Neuronal stem cell (in vitro differentiated cells): ENCODE measurements at places on chromosomes 12 and 14.

DNA sequence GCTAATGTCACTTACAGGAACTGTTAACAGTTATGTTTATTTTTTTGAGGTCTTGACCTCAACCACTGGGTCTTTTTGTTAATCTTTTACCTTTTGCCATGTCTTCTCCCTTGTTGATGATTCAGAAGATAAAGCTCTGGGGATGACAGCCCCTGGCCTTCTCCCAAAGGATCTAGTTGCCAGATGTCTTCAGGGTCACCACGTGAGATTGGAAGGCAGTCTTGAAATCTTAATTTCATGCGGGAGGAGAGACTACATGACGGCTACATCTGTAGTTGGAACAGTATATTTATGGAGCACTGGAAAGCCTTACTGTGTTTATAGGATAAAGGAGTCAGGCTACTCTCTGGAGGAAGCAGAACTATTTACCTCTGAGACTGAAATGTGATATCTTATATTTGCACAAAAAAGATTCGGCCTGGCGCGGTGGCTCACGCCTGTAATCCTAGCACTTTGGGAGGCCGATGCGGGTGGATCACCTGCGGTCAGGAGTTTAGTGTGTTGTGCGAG is 5.6 kb downstream of the MLEC start:
- no peak for DNase-seq

DNA sequence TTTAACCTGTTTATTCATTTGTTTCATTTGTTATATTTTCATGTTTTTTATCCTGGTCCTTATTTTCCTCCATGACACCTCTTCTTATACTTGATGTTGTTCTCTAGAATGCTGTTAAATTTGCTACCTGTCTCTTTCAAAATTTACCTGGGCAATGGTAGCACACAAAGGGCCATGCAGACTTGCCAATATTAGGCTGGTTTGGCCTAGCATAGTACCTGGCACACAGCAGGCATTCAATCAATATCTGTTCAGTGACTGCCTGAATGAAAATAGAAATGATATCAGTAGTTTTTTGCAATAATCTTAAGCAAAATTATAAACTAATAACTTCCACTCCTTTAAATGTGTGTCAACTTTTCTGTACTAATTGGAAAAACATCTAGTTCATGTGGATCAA is 325.1 kb downstream of the APAF1 start:
- no peak for DNase-seq

GRCh38 chr12:92442782-92443181 is 260.0 kb upstream of the PLEKHG7 start:
- no peak for DNase-seq

DNA sequence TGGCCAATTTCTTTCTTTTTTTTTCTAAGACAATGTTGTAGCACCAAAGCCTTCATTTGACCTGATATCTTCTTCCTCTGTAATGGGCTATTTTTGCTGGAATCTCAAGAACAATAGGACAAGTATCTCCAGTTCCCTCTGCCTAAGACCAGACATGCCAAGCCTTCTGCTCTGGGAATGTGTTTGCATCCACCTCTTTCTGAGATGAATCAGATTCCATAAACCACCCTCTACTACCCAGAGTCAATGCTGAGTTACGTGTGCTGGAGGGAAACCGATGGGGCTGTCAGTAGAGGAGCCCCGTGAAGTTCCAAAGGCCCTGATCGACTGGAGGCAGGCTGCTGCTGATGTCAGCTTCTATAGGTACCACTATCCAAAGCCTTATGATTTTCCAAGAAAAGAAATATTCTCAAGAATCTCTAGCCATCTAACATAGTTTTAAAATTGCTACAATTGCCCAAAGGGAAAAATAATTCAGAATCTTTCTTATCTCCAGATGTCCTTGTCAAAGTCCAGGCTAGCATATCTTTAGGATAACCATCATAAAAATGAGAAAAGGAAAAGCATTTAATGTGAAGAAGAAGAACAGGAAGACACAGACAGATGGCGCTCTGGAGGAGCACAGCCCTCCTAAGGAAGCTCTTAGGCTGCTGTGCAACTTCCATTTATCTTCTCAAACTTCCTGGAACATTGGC is 101.9 kb downstream of the SLC8A3 start:
- DNase-seq = no peak

DNA sequence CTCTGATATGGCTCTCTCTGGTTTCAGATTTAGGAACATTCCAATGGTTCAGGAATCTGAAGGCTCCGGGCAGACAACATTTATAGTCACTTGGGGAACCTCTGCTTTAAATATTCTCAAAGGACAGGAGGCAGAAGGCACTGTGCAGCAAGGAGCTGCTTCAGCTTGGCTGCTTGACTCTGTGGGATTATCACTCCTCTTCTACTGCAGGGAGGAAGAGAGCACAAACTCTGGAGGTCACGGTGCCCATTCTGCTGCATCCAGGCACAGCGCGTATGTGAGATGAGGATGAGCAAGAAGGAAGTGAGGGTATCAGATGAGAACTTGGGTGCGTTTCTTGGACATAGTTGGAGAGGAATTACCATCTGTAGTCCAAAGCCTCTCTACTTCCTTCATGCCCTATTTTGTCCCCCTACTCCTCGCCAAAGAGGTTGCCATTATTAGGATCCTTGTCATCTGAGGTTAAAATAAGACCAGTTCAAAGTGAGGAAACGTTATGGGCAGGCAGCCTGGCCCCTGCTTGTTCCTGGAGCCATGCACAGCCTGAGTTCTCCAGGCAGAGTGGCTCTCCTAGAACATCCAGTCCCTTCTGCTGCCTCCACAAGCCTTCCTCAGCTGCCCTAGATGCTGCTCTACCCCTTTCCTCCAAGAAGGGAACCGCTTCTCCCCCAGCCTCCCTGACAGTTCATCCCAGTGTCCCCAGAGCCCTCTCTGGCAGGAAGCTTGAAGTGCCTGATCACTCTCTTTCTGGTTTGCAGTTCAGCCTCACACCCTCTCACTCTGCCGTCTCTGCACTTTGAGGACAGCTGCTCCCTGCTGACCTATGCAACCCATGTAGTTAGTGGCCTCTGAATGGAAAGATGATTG is 12.5 kb downstream of the FGF6 start:
- DNase-seq = no peak

- DNase-seq = no peak
These were observed 4.5 kb upstream of the NYNRIN start for GRCh38 chr14:24394275-24394674.

DNA sequence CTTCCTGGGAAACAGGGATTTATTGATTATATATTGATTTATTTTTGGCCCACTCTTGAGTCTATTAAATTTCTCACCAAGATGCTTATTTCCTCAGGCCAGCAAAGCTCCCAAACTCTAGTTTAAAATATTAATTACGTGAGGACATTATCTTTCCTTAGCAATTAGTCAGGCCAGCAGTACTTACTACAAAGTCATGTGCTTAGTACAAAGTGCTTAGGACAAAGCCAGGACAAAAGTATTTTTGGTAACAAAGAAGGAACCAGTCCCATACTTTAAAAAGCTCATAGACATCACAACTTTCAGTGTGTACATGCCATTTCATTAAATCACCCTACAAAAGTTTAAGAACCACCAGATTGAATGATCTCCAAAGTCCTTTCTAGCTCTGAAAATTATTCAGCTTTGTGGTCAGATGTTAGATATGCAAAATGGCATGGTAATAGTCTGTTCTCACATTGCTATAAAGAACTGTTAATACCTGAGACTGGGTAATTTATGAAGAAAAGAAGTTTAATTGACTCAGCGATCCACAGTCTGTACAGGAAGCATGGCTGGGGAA is 94.7 kb upstream of the PWP1 start:
- DNase-seq = no peak

DNA sequence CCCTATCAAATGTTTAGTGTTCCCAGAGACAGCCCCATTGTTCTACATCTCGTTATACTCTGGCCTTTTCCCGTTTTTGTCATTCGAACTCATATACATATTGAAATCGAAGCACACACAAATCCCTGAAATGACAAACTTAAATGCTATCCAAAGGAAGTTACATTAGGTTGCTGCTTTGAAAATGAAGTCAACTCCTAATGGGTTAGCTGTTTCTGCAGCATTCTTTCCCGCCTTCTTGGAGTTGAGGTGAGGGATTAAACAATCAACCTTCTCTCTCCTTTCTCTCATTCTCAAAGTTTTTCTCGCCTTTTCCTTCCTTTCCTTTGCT is 642 bp upstream of the PHC1 start:
- DNase-seq = no peak

DNA sequence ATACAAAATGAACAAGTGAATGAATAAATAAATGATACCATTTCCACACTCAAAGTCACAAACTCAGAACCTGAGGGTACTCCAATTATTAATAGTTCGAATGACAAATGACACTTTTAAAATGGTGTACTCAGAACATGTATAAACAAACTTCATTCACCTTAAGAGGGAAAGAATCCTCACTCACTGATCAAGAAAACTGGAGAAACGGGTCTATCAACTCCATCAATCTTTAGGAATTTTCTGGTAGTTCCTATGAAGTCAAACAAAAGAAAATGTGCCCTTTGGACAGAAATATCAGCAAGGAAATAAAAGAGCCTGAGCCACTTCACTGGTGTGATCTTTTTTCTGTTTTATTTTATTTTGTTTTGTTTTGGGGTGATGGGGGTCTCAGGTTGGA is 5.2 kb upstream of the NRDE2 start:
- no peak for DNase-seq

DNA sequence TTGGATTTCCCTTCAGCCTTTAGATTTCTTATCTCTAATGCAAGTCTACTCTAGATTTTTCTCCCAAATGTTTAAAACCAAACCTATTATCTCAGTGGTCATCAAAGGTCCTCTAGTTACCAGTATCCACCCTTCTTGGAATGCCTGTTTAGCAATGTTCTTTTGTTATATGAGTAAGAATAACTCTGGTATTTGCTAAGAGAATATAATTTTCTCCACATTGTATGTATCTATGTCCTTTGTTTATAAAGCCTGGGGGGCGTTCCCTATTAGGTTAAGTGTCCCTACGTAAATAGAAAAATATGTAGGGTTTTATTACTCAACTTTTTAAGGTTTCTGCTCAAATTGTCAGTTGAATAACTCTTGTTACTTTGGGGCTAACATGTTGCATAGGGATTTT is 27.3 kb downstream of the PPM1A start:
- no peak for DNase-seq

DNA sequence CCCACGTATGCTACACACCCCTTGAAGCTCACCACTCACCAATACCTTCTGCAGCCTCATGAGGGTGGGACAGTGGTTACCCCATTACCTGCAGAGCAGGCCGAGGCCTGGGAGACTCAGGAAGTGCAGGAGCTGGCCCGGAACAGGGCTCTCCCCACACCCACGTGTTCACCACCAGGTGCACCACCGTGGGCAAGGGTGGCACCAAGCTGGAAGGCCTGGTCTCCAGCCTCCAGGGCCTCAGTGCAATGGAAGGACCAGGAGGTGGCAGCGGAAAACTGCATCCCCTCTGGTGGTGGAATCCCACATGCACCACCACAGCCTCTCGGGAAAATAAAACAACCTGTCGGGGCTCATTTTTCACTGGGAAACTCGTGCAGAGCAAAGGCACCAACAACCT is 36.4 kb downstream of the ITPK1 start:
- no peak for DNase-seq

- no peak for DNase-seq
These were observed 57.5 kb downstream of the FRS2 start for GRCh38 chr12:69527506-69528272.
